Cerebellar cortex (tissue), 1 donor: ENCODE measurements at places on chromosomes 2 and 18.

- no peak for DNase-seq
These were observed 7.2 kb downstream of the SLC30A3 start for GRCh38 chr2:27255660-27256059.

- no peak for DNase-seq
These were observed 12.8 kb upstream of the GCG start for GRCh38 chr2:162164802-162165201.

GRCh38 chr2:109460553-109461324 lies 153.0 kb downstream of the SEPTIN10 start:
- no peak for DNase-seq

GRCh38 chr2:217903142-217903858 lies 99.5 kb downstream of the TNS1 start:
- DNase-seq: no peak

DNA sequence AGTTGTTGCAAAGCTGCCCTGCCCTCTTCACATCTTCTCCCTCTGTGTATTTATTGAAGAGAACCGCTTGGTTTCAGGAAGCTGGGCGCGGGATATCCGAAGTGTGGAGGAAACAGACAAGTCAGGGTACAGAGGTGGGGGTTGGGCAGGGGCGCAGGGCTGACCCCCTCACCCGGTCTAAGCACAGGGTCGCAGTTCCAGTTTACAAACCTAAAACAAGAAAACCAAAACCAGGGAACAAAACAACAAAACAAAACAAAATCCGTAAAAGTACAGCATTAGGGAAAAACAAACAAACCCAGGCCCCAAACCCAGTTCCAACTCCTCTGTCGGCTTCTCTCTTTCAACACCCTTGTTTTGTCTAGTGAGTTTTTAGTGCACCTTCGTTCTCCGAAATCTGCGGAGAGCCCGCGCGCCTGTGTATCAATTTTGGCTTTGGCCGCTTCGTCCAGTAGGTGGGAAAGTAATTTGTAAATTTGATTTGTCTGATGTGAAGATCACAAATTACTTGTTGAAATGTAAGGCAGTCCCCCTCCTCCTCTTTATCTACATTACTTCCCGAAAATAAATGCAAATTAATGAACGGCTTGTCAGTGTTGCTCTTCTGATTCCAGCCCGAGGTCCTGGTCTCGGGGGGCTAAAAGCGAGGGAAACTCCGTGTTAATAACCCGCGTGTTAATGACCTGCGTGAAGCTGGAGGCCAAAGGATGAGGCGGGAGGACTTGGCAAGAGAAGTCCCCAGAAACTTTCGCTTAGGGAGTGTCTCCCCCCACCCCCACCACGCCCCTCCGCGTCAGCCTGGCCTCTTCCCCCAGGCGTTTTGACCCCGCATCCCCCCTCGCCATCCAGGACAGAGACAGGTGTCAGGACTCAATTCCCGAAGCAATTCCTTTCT lies 6.9 kb downstream of the OTX1 start:
- DNase-seq: no peak
